ENCODE measurements at places on chromosomes 6 and 20.

DNA sequence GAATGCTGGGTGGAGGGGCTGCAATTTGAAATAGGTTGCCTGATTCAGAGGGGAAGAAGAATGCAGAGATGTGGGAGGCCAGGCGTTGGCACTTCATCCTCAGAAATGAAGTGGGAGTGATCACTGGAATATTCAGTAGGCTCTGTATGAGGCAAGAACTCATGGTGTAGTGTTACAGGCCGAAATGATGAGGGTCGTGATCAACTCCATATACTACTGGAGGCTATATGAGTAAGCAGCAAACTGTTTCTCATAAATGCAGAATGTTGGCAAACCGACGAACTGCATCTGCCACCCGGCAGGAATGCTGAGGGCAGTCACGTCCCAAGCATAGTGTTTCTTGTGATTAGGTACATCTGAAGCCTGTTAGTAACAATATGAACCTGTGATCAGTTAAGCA lies 12.7 kb downstream of the KCNS1 start:
- no peak for DNase-seq

DNA sequence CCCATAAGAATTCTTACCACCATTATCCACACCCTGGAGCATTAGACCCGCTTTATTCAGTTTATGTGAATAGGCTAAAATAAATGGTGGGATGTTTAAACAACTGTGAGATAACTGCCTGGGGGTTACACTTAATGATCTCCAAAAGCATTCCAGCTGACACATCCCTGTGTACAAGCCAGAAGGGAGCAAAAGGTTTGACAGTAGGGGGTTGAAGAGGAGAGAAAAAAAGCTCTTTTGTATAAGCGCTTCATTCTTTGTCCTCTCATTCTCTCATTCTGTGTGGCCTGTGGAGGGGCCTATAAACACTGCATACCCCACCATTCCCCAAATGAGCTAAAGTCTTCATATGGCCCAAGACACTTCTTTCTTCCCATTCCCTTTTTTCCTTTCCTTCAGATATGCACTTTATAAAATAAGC lies 30.8 kb upstream of the COL21A1 start:
- DNase-seq = peak; percentile 54

DNA sequence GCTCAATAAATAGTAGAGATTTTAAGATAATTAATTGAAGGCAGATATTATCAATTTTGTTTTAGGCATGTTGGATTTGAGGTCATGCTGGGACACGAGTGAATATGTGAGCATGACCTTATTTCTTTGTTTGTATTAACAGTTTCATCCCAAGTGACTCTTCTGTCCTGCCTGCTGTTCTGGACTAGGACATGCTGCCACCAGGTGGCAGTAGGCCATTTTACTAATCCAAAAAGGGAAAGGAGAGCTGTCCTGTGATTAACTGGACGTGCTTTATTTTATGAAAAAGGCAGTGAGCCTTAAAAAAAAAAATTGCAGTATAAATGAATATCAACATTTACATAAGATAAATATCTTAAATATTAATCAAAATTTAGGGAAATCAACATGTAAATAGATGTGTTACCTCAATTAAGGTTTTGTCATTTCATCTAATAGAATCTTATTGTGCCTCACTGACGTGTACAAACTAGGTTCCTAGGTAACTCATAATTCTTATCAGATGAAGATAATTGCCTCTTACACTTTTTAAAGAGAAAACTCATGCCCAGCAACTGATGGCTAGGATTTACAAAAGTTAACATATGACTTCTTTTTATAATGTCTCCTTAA lies 49.8 kb downstream of the FRK start:
- peak; percentile 79 for DNase-seq

- DNase-seq = no peak
These were observed 11.2 kb upstream of the ZNFX1 start for GRCh38 chr20:49288784-49289696.

DNA sequence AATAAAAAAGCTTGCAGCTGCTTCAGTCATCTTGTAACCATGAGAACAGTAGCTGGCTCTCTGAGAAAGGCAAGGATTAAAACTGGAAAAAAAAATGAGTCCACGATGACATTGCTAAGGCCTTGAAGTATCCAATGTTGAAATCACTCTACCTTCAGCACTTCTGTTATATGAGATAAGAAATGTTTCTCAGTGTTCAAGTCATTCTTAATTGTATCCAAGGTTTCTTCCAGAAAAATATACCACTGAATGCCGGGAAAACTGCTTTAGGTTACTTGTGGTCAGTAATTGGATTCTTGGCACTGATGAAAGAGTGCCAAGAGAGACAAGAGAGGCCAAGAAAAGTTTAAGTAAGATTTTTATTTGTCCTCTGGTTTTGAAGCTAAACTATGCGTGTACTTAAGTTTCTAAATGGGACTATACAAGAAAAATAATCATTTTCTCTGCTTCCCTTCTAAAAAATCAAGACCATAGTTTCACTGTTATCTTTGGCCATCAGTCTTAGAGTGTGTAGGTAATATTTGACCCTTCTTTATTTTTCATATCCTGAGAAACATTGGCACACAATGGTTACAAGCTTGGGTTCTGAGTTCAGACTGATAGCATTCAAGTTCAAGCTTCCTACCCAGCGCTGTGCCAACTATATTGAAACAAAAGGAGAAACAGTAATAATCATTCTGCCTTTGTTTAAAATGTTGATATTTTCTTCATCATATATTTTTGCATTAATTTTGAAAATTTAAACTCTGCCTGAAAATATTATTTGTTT lies 84.6 kb downstream of the TRDN start:
- no peak for DNase-seq

DNA sequence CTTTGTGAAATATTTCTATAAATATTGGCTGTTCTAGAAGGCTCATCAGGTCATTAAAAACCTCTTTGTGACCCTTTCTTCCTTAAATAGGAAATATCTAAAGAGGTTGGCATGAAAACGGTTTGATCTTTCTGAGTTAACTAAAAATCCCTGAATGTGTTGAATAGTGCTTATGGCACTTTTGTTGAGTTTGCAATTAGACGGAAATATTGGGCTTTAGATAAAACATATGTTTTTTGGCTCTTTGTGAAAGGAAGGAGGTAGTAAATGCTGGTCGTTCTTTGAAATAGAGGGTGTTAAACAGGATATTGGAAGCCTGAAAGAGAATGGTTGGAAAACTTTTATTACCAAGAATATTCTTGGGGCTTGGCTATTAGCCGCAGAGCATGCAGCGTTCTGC lies 163.0 kb downstream of the ARID1B start:
- DNase-seq = no peak

- peak; percentile 85 for DNase-seq
These were observed 38.7 kb downstream of the MOXD1 start for GRCh38 chr6:132362442-132363185.

GRCh38 chr6:154276810-154277628 lies 79.6 kb downstream of the IPCEF1 start:
- DNase-seq = peak; percentile 55

- no peak for DNase-seq
These were observed 64.2 kb downstream of the EDN3 start for GRCh38 chr20:59364611-59365010.

DNA sequence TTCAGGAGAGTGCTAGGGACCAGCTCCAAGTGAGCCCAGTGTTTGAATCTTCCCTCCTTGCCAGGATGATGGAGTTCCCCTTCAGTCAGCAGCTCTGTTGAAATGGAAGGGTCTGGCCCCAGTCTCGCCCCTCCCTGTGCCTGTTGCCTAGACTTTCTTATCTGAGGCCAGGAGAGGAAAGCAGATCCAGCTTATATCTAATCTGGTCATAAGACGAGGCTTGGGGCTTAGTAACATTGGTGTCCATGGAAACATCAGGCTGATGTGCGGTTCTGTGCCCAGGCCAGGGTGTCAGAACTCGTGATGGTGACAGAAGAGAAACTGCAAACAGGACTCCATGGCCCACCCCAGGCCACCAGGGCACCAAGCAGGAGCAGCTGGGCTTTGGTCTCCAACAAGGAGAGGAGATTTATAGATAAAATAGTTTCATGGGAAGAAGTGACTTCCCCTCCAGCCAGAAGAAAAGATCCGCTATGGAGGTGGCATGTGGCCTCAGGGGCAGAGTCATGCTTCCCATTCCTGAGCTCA lies 9.8 kb downstream of the MAS1L start:
- no peak for DNase-seq

DNA sequence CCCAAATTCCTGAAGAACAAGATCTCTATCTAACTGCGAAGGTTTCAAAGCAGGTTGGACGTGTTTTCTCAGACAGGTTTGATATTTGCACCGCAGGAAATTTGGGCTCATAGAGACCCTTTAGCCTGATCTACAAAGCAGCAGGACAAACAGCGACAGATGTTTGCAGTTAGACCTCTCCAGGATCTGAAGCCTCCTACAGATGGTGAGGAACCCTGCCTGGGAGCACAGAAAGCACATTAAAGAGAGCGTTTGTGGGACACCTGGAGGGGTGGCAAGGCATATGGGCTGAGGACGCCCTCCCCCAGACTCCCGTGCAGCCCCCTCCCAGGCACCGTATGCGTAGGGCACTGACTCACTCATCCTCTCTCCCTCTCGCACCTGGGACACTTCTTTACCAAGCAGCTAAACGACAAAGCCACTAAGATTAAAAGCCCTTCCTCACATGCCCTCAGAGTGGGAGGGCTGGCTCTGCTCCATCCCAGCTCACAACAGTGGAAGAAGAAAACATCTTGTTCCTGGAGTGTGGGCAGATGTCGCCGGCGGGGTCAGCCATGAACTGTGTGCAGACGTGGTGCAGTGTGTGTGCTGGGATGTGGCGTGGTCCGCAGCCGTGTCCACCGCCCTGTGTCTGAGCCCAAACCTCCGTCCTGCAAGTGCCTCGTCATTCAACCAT lies 249.7 kb upstream of the AFDN start:
- DNase-seq = no peak

- DNase-seq = peak; percentile 69
These were observed 45.6 kb upstream of the SGK1 start for GRCh38 chr6:134363323-134364039.

- DNase-seq = no peak
These were observed 247.0 kb downstream of the ERMARD start for GRCh38 chr6:169998457-169998856.

DNA sequence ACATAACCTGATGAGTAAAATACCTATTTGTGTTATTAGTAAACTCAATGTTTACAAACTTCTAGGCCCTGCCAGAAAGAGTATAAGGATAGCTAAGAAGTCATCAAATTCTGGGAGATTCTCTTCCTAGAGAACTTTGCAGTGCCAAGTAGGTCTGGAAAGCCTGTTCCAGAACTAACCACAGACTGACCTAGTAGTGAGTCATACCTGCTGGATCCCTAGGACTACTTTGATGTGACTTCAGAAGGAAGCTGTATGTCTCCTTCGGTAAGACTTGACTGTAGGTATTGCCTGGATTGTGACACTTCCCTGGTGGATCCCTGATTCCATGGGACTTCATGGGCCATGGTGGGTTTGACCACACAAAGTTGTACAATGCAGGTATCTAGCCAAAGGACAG lies 131.7 kb downstream of the DNAH8 start:
- no peak for DNase-seq

DNA sequence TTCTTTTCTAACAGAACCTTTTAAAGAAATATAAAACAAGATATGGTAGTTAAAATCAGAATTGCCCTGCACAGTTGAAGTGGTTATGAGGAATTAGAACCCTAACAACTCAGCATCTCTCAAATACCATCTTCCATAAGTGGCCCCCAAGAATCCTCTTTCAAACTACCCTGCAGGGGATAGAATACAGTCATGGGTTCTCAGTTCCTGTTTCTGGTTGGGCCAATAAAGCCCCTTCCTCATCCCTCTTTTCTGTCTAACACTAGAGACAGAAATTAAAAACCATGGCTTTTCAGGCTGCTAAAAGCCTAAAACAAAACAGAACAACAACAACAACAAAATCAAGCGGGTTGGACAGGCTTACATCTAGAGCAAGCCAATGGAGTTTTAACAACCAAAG lies 6.7 kb upstream of the LCA5 start:
- no peak for DNase-seq

DNA sequence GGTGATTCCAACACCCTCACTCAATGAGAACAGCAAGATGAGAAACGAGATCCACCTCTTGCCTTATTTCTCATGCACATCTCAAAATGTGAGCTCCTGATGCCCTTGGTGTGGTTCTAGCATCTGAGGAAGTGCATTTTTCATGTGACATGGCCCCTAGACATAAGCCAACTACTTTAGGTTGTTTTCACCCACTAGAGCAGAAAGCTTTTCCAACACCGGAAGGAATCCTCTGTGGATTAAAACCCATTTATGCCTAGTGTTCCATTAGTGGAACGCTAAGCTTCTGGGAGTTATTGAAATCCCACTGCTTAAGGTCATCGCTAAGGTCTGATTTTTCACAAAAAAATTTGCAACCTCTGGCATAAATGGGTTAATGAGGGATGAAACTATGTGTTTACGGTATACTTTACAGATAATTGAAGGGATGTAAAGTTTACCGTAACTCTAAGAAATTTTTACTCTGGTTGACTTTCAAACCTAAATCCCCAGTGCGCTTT lies 24.0 kb downstream of the CYP24A1 start:
- DNase-seq = no peak

GRCh38 chr6:51147756-51148155 lies 329.1 kb downstream of the TFAP2B start:
- no peak for DNase-seq

DNA sequence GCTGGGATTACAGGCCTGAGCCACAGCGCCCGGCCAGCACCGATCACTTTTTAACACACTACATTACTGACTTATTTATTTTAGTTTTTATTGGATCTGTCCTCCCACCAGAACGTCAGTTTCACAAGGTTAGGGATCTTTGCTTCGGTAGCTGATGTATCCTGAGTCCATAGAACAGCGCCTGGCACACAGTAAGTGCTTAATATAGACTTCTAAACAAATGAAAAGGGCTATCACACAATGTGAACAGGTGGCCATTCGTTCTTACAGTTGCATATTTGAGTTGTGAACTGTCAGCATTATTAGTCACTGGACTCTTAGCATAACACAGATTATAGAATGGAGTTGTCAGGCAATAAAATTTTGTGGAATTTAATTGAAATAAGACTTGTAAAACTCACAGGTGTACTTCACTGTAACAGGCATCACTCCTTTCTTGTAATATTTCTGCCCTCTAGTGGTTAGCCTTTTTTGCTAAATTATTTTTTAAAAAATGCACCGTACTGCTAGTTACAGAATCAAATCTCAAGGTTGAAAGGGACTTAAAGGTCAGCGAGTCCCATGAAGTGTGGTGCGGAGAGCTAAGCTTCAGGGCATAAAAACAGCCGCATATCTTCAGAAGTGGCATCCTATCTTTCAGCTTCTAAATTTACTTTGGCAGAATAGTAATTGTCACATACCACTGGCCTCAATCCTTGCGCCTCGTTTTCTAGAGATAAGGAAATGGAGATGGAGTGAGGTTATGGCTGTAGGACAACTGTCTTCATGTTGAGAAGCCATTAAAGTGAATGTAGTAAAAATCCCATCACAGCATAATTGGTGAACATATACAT lies 3.4 kb upstream of the TBC1D7 start:
- peak; percentile 44 for DNase-seq

DNA sequence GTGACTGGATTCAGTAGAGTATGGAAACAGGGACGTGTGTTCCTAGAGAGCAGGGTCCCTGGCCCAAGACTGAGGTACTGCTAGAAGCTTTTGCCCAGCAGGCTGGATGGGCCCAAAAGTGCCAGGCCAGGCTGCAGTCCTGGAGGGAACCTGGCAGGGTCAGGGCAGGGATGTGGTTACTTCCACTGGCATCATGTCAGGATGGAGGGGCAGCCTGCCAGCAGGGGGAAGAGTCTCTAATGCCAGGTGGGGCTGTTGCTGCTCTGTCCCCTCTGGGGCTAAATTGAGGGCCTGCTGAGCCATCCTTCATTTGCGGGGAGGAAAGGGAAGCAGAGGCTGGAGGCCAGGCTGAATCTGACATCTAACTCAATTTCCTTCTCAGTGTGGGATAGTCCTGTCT lies 17.2 kb downstream of the ZDHHC14 start:
- no peak for DNase-seq

All from A673 (cell line).